ENCODE measurements at places on chromosomes 3 and 15.

GRCh38 chr3:121958801-121959200, 63.2 kb downstream of the ILDR1 start:
- no peak for DNase-seq

DNA sequence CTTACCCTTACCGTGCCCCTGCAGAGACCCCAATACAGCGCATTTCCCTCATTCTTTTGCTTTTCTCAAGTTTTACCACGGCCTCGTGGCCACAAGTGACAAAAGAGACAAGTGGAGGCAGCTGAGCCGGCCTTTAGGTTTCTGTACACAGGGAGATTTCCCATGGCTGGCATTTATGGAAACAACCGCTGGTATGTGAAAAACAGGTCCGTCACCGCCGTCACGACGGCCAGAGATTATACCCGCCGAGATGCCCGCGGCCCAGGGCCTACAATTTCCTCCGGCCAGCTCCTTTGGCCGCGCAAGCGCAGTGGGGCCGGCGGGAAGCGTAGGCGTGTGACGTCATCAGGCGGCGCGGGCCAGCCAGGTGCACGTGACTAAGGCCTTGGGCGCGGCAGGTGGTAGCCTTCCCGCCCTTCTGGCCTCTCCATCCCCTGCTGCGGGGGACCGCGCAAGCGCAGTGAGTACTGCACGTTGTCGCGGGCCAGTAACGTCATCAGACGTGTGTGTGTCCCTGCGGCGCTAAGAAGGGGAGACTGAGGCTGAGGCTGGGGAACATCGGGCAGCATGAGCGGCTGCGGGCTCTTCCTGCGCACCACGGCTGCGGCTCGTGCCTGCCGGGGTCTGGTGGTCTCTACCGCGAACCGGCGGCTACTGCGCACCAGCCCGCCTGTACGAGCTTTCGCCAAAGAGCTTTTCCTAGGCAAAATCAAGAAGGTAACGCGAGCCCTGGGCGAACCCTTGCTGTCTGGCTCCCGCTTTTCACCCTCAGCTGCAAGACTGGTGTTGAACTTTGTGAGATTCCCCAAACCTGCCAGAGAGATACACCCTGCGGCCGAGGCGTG, at the start of gene ACAD9:
ACAD9 (plus strand) TSS at position 496 of the 845 bp plus-strand sequence; CDS start at position 568, 72 bp downstream.
- DNase-seq = peak; percentile 99

DNA sequence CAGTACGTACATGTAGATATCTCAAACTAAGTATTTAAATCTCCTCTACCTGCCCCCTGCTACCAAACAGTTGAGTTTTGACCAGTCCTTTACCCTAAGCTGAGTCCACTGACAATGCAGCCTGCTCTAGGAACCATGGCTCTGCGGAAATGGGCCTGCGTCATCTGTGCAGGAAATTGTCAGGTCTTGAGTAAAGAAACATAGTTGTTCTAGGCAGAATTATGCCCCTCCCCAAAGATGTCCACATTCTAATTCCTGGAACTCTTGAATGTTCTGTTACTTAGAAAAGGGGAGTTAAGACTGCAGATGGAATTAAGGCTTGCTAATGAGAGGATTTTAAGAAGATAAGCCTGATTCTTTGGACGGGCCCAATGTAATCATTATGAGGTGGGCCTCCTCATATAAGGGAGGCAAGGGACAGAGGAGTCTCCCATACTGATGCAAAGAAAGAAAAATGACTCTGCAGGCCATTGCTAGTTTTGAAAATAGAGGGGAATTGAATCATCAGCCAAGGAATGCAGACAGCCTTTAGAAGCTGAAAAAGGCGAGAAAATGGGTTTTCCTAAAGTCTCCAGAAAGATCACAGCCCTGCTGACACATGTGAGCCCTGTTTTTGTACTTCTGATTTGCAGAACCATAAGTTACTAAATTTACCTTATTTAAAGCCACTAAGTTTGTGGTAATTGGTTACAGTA, 5.5 kb upstream of the VGLL3 start:
- DNase-seq = no peak

DNA sequence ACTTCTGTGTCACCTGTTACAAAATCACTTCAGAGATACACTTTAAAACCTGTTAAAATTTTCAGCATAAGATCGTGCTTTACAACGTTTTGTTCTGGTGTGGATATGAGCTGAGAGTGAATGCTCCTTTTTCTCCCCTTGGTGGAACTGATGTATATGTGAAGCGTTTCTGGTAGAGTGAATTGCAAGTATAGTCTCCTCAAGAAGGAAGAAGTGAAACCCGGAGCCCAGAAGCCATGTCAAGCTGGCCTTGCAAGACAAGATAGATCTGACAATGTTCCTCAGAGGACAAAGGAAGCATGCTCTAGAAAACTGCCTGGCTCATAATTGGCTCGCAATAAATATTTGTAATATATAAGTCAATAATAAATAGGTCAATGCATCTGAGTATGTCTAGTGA, 23.6 kb downstream of the SERPINI2 start:
- DNase-seq = no peak

GRCh38 chr3:62876064-62876463, 848 bp upstream of the CADPS start:
- DNase-seq = peak; percentile 67

GRCh38 chr3:180932819-180933218, 20.3 kb downstream of the FXR1 start:
- DNase-seq = no peak

DNA sequence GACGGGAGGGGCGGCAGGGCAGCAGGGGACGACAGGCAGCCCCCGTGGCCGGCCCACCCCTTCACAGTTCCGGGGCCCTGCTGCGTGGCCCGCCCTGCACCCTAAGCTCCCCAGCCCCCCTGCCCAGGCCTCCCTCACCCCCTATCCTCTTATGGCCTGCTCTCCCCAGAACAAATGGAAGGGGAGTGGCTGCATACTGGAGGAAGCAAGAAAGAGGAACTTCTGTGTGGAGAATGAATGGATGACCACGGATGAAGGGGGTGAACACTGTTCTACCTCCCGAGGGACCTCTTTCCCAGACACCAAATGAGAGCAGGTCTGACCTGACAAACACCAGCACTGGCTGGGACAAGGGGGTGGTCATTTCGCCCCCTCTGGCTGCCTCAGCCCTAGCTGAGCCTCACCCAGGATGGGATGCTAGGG, 25.0 kb downstream of the SEC61A1 start:
- peak; percentile 92 for DNase-seq

GRCh38 chr15:37789397-37789786, 145.0 kb upstream of the TMCO5A start:
- DNase-seq = no peak

GRCh38 chr15:63815796-63816533, 17.8 kb downstream of the HERC1 start:
- DNase-seq = no peak

DNA sequence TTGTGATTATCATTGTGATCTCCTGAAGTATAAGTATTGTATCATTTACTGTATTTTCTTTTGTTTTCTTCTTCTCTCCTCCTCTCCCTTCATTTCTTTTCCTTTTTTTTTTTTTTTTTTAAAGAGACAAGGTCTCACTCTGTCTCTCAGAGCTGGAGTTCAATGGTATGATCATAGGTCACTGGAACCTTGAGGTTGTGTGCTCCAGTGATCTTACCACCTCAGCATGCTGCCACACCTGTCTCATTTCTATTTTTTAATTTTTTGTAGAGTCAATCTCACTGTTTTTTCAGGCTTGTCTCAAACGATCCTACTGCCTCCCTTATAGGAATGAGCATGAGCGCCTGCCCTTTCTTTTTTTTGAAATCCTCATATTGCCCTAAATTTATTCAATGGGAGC, 23.4 kb downstream of the NMD3 start:
- DNase-seq = no peak

DNA sequence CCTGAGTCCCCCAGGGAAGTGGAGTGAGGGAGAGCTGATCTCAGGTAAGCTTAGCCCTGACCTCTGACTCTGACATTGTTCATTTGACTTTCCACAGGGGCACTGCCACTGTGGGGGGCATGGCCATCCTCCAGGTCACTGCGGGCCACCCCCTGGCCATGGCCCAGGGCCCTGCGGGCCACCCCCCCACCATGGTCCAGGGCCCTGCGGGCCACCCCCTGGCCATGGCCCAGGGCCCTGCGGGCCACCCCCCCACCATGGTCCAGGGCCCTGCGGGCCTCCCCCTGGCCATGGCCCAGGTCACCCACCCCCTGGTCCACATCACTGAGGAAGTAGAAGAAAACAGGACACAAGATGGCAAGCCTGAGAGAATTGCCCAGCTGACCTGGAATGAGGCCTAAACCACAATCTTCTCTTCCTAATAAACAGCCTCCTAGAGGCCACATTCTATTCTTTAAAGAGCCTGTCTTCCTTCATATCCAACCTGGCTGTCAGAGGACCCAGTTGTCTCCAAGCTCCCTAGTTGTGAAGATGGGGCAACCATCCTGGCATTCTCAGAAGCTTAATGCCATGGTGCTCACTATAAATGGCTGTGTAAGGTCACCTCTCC, 1.9 kb upstream of the DISP2 start:
- no peak for DNase-seq

- no peak for DNase-seq
These were observed 34.6 kb downstream of the GASK1A start for GRCh38 chr3:43013743-43014155.

- DNase-seq = no peak
These were observed 564 bp upstream of the GABPB1 start for GRCh38 chr15:50355619-50355905.

DNA sequence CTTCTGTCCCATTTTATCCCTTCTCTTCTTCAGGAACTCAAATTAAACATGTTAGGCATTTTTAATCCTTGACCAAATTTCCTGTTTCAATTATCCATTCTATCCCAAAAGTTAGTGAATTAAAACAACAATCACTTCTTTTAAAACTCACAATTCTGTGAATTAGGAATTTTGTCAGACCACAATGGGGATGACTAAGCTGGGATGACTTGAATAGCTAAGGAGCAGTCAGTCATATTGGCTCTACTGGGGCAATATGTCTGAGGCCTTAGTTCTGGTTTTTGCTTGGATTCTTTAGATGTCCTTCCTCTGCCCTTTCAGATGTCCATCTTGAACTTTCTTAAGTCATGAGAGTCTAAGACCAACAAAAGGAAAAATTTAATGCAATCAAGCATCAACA, 178.2 kb upstream of the TGFBR2 start:
- no peak for DNase-seq

DNA sequence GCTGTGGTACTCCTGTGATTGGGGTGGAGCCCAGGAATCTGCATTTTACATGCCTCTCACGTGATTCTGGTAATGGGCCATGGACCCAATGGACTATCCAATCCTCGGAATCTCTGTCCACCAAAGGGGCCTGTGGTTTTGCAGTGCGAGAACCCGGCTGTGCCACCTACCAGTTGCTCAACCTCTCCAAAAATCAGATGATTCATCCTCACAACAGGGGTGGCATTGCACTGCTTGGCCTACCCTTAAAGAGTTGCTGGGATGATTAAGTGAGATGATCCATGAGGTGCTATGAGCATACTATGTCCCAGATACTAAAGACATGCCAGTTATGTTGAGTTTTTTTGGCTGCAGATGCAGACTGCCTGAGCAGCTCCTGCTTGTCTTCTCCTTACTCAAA, 5.1 kb downstream of the ANP32A start:
- DNase-seq = peak; percentile 56

DNA sequence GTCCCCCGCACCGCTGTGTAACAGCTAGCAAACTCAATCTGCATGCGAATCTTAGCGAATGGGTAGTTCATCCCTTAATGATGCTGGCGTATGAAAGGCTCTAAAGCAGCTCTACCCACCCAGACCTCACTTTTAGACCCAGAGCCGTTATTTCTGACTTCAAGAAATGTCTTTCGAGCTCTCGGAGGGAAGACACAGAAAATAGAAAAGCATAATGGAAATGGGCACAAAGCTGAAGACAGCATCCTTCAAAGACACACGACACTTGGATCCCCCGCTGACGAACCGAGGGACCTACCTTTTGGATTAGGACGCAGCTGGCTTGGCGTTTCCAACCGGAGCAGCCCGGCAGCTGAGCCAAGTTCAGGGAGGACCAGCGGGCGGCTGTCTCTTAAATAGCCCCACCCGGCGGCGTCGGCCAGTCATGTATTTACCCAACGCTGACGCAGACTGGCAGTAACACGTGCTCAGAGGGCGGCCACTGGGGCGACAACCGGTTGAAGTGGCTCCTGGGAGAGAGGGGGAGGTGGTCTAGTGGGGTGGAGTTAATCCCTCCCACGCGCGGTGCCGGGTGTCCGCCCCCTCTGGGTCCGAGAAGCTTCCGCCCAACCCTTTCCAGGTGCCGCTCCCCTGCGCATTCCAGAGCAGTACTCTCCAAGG, 1.5 kb downstream of the CCK start:
- DNase-seq = peak; percentile 34

- peak; percentile 92 for DNase-seq
These were observed 40.5 kb upstream of the B3GNT5 start for GRCh38 chr3:183212565-183212964.

DNA sequence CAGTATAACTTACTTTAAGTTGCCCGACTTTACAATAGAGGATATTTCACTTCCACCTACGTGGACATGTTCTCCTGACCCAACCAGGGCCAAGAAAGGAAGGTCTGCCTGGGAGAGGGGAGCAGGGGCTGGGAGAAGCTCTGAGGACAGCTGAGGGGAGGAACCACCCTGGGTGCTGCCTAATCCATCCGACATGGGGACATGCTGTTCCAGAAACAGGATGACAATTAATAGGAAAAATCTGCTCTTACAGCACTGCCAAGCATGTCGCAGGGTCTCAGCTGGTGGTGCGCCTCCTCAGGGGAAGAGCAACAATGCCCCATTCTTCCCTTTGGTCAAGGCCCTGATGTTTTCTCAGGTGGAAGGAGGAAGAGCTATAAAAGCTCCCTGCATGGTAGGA, 132.3 kb downstream of the NTRK3 start:
- DNase-seq = no peak

GRCh38 chr3:31562525-31562924, 29.8 kb downstream of the STT3B start:
- DNase-seq = peak; percentile 56

- no peak for DNase-seq
These were observed 16.6 kb downstream of the LINGO1 start for GRCh38 chr15:77616072-77616471.

GRCh38 chr3:190902292-190902691, 39.8 kb upstream of the GMNC start:
- DNase-seq = peak; percentile 37

DNA sequence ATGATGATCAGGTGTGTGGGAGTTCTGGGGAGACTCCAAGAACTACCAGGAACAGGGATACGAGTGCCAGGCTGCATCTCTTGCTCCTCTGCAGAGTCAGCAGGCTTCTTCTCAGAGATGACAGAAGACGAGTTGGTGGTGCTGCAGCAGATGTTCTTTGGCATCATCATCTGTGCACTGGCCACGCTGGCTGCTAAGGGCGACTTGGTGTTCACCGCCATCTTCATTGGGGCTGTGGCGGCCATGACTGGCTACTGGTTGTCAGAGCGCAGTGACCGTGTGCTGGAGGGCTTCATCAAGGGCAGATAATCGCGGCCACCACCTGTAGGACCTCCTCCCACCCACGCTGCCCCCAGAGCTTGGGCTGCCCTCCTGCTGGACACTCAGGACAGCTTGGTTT, 7.9 kb downstream of the PRRT3 start:
- no peak for DNase-seq

- no peak for DNase-seq
These were observed 243.5 kb upstream of the TPM1 start for GRCh38 chr15:62799037-62799436.
